GDM1 (cell line): ENCODE measurements at places on chromosomes 5 and 9.

DNA sequence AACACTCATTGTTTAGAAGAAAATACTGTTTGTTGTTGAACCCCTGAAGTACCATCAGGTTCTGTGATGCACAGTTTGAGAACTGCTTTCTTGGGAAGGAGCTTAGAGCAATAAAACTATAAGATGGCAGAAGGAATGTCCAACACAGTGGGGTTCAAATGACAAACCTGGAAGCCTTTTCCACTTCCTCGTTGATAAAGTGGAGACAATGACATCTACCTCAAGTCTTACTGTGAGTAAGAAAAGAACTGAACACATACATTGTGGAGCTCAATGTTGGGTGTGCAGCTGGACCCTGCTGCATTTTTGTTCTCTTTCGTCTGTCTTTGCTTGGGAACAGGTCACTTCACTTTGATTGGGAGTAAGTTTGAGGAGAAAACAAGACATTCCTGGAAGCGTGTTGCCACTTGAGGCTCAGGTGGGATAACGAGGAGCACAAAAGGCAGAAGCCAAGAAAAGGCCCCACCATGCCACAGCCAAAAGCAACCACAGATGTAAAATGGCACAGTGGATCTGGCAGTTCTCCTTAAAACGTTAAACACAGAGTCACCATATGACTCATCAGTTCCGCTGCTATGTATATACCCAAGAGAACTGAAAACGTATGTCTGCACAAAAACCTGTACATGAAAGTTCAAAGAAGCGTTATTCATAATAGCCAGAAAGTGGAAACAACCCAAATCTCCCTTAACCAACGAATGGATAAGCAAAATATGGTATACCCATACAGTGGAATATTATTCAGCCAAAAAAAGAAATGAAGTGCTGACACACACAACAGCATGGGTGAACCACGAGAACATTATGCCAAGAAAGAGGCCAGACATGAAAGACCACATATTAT lies 42.9 kb upstream of the SUB1 start:
- peak; percentile 18 for DNase-seq

DNA sequence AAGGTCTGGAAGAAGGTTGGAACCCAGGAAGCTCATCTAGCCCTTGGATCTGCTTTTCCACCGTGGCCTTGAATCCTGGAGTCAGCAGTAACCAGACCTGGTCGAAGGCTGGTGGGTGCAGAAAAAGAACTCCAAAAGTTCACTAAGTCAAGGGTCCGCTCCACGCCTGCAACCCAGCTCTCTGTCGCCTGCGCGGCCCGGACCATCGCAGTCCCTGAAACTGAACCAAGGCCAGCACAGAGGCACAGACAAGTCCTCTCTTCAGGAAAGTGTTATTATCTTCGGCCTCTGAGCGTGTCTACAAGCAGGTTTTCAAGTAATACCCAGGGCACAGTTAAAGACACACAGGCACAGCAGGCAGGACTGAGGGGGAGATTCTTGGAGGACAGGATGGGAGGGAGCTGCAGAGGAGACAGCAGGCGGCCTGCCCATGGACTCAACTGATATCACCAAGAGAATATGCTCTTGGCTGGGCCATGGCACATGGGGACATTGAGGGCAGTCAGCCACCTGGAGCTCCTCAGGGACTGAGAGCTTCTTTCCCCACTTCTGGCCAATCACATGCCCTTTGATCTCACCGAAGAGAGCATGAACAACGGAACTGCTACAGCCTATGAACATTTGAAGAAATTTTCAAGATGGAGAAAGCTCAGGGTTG lies 45.8 kb upstream of the SEMA4D start:
- no peak for DNase-seq

DNA sequence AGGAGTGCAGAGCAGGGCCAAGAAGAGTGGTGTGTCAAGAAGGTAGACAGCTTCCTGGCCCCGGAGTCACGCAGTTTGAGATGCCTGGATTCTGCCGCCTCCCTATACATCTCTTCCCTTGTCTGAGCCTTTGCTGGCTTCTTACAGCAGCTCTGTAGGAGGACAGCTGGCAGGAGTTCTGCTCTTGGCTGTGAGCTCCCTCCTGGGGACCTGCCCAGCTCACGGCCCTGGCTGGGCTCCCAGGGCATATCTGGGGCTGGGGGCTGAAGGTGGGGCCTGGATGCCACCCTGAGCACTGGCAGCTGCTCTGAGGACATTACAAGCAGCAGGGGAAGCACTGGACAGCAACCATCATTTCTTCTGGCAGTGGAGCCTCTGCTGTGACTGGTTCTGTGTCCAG lies 786 bp upstream of the TSSK1B start:
- DNase-seq: no peak

- DNase-seq: no peak
These were observed 70.5 kb downstream of the GPBP1 start for GRCh38 chr5:57244331-57244730.

GRCh38 chr9:117809751-117810150 lies 105.5 kb downstream of the TLR4 start:
- DNase-seq: no peak

- DNase-seq: no peak
These were observed 46.1 kb downstream of the ARHGEF28 start for GRCh38 chr5:73672132-73672531.

DNA sequence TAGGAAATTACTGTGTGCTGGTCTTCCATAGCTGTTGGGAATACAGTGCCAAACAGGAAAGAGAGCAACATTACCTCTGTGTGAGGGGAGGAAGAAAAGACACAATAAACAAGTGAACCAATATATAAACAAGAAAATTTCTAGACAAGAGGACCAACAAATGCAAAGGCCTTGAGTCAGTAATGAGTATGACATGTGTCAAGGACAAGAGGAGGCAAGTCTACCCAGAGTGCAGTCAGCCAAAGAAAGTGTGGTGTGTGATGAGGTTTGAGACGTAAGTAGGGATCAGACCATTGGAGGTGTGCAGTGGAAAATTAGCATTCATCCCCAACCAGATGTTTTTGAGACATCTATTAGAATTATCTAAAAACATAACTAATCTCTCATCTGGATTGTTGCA lies 69.5 kb upstream of the CDH6 start:
- DNase-seq: no peak

DNA sequence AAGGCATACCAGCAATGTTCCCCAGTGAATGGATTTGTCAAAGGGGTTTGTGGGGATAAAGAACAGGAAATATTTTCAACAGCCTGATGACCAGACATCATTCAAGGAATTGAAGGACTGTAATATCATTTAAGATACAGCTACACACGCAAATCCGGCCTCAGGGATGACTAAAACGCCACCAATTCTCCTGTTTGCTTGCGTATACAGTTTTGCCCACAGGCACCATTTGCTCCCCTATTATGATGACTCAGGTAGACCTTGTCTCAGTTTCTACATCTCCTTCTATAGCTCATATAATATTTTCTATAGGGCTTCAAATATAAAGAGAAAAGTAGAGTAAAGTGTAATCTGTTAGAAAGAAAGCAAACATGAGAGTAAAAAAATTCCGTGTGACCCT lies 29.7 kb upstream of the ITGA1 start:
- DNase-seq: no peak

GRCh38 chr5:72226950-72227349 lies 93.1 kb downstream of the MRPS27 start:
- no peak for DNase-seq

DNA sequence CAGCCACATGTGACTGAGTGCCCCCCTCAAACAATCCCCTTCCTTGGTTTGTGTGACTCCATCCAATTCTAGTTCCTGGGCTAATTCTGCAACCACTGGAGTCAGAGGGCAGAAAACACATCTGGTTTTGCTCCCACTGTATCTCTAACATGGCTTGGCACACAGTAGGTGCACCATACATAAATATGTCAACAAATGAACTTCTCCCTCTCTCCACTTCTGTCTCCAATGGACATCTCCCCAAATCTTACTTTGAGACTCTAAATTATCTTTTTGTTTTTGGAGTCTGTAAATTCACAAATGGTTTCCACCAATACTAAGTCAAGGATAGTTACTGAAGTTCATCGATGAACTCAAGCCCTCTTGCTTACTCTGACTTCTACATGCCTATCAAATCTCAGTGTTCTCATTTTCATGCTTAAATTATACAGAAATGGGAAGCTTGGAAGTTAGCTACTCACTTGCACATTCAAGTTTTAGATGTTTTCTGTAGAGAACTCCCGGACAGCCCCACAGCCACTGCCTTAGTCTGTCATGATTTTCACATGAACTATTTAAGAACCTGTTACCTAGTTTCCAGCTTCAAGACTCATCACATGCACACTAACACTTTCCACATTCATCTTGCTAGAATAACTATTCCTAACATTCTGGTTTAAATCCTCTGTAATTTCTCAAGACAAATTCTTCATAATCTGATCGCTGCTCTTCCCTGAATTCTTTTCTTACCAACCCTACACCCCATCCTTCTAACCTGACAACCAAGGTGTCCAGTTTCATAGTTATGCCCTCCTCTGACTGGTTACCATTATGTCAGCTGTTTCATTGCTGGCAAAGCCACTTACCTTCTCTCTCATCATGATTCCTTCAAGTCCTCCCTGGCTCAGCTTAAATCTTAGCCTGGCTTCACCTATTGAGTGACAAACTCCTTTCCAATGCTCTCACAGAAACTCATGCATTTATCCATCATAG lies 6.0 kb downstream of the RPL37 start:
- DNase-seq: no peak

DNA sequence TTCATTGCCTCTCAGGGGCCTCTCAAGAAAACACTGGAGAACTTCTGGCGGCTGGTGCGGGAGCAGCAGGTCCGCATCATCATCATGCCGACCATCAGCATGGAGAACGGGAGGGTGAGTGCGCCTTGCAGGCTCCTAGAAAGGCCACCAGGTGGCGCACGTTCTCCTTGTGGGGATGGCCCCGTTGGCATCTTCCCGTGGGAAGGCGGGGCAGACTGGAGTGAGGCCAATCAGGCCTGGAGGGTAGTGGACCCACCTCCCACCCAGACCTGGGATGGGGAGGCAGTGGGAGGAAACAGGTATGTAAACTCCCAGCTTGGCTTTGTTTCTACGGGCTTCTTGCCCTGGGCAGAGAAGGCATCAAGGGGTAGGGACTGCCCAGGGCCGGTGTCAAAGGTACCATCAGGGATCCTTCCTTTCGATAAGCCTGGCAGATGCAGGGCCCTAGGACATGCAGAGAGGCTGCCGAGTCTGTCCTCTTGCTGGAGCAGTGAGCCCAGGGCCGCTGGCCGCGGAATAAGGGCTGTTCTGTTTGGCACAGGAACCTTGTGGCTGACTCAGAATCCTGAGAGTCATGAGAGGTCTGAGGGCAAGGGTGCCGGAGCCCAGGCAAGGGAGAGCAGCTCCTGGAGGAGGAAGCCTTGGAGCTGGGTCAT lies 18.9 kb upstream of the SPTLC1 start:
- DNase-seq: peak; percentile 63

GRCh38 chr5:24831989-24832388 lies 187.2 kb upstream of the CDH10 start:
- DNase-seq: no peak

GRCh38 chr9:123465304-123465703 lies 109.3 kb downstream of the CRB2 start:
- no peak for DNase-seq

GRCh38 chr9:36868586-36869282 lies 165.3 kb downstream of the PAX5 start:
- no peak for DNase-seq

GRCh38 chr5:147179562-147180147 lies 55.2 kb upstream of the STK32A start:
- DNase-seq: no peak

DNA sequence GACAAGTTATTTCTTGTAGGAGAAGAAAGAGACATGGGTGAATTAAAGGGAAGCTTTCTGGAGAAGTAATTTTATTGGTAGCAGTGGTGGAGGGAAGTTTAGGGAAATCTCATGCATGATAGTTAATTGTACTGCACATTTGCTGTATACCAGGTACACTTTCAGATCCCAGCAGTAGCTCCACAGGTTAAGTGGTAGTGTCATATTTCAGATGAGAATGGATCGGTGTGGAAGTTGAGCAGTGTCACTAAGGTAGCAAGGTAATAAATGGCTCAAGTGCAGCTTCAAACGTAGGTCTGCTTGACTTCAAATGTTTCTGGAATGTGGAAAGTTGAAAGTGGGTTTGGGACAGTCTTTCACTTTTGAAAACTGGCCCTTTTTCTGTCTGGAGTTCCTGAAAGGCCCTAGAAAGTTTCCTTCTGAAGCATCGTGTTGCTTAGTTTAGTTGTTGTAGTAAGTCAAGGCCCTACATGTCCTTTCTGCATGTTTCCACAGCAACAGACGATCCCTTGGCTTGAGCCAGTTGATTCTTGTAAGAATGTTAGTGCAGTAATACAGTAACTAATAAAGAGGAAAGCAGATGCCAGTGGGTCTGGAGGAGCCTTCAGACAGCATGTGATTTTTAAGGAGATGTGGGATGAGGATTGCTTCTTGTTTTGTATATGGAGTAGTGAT lies 3.7 kb downstream of the CLTA start:
- no peak for DNase-seq

- no peak for DNase-seq
These were observed 4.9 kb downstream of the ADAM19 start for GRCh38 chr5:157570531-157571200.

GRCh38 chr5:167346461-167346860 lies 945.0 kb upstream of the WWC1 start:
- DNase-seq: no peak

- peak; percentile 20 for DNase-seq
These were observed 14.5 kb downstream of the SH2D3C start for GRCh38 chr9:127763918-127764384.

GRCh38 chr5:8749556-8749955 lies 796.3 kb downstream of the SEMA5A start:
- no peak for DNase-seq

GRCh38 chr5:36861871-36862270 lies 14.7 kb upstream of the NIPBL start:
- DNase-seq: no peak

GRCh38 chr9:69299315-69299714 lies 25.7 kb upstream of the ENTREP1 start:
- no peak for DNase-seq

GRCh38 chr9:135061441-135061840 lies 26.0 kb upstream of the OLFM1 start:
- no peak for DNase-seq
